ENCODE measurements at places on chromosomes 7 and 10.

DNA sequence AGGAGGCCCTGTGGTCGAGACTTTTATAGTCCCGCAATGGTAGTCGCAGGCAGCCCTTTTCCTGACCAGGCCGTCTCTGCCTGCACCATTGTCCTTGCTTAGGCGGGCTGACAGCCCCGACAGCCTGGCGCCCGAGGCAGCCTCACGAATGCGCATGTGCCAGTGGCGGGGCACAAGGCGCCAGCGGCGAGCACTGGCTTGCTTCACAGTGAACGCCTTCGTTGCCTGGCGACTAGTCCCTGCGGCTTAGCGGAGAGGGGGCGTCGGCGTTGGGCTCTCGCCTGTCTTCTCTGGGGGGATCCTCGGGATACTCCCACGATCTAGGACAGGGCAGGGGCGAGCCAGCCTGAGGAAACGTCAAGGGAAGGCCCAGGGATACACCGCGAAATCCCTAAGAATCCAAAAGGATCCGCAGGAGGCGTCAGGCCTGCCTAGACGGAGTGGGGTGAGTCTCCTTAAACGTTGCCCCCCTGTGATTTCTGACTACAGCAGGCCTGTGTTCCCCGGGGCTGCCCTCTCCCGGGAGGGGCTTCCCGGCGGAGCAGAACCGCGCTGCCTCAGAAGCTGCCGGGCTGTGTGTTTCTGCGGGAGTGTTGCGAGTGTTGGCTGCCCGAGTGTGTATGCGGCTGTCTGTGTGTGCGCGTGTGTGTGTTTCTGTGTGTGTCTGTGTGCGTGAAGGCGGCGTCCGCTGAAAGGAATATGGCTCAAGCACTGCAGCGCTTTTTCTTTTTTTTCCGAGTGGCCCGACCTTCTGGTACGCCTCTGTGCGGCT is 20.5 kb upstream of the ZNF273 start:
- no peak for DNase-seq

- no peak for DNase-seq
Observed at GRCh38 chr10:95447685-95448084, 113.5 kb downstream of the SORBS1 start.

DNA sequence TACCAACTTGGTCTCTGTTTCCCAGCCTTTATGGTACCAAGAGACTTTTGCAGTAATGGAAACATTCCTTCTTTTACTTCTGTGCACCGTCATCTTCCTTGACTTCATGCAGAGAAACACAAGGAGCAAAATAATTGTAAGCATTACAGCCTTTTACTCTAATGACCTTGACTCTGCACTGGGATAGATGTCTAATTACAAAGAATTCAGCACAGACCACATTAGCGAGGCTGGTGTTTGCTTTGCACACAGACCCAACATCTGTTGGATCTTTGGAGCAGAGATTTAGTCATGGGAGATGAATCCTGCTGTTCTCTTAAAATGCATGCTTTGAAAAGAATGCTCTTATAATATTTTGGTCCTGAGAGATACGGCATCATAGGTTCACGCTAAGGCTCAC is 261.6 kb downstream of the TWIST1 start:
- DNase-seq: no peak

- DNase-seq: no peak
Observed at GRCh38 chr10:130179640-130180039, 43.4 kb downstream of the GLRX3 start.

- DNase-seq: no peak
Observed at GRCh38 chr7:125504848-125505247, 575.2 kb upstream of the POT1 start.

GRCh38 chr7:111517549-111517951 is 44.7 kb downstream of the IMMP2L start:
- no peak for DNase-seq

GRCh38 chr7:57211428-57212100 is 79.3 kb upstream of the ZNF479 start:
- DNase-seq: no peak

DNA sequence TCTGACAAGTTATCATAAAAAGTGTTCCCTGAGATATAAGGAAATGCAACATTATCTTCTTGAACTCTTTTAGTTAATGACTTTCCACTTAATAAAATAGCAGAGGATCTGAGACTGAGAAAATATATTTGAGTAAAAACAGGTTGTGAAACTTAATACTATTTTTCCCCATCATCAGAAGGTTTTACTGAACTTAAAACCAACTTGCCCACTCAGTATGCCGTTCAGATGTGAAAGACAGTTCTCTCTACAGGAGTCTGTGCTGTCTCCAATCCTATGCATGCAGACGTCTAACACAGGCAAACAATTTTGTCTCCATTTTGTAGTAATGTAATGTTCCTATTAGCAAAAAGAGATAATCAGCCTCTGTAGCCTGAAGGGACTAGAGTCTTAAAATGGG is 38.2 kb upstream of the CYP2C18 start:
- DNase-seq: no peak

GRCh38 chr10:8444630-8445029 is 390.1 kb downstream of the GATA3 start:
- peak; percentile 14 for DNase-seq

- DNase-seq: no peak
Observed at GRCh38 chr7:16345979-16346958, 75.1 kb downstream of the CRPPA start.

GRCh38 chr10:67115972-67116371 is 190.1 kb downstream of the LRRTM3 start:
- DNase-seq: no peak

GRCh38 chr7:91553410-91553895 is 289.2 kb downstream of the FZD1 start:
- no peak for DNase-seq

- no peak for DNase-seq
Observed at GRCh38 chr10:19003341-19003740, 45.3 kb upstream of the MALRD1 start.

DNA sequence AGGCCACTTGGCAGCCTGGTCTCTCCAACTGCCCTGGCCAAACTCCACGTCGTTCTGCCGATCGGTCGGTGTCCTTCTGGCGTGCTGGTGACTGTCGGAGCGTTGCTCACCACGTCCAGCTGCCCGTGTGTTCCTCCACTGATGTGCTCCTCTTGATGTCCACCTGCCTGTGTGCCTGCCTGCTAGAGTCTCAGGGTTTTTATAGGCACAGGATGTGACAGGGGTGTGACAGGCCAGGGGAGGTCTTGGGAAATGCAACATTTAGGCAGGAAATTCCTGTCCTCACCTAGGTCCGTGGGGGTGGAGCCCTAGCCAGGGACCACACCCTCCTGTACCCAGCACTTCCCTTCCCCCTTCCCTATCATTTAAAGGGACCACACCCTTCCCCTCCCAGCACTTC is 25.2 kb upstream of the CFAP46 start:
- DNase-seq: no peak

Measured in T follicular helper cell (primary cell).